ENCODE measurements at places on chromosomes 7 and 10.

GRCh38 chr10:98096731-98097130 is 37.7 kb upstream of the R3HCC1L start:
- no peak for DNase-seq

- no peak for DNase-seq
Observed at GRCh38 chr7:139893999-139894398, 64.9 kb downstream of the TBXAS1 start.

GRCh38 chr7:109449760-109450159 is 880.1 kb downstream of the DNAJB9 start:
- no peak for DNase-seq

GRCh38 chr10:8489232-8489631 is 434.7 kb downstream of the GATA3 start:
- DNase-seq, result no peak

DNA sequence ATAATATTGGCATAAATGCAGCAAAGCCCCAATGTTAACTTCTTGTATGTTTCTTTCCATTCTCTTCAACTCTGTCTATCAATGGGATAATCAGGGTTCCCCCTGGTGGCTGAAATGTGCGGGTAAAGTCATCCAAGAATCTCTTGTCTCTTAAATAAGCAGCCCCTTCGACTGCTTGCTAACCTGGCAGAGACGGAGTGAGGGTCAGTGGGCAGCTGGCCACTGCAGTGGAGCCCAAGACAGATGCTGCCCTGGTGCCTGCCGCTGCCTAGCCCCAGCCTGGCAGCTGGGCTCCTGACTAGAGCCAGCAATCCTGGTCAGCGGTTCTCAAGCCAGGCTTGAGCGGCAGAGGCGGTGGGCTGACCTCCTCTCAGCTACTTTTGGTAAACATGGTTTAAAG is 248.9 kb downstream of the COBL start:
- peak; percentile 50 for DNase-seq

GRCh38 chr7:32042900-32043299 is 27.3 kb downstream of the PDE1C start:
- DNase-seq, result no peak

- DNase-seq, result no peak
Observed at GRCh38 chr7:92425311-92425947, 21.9 kb upstream of the GATAD1 start.

- DNase-seq, result no peak
Observed at GRCh38 chr7:29557954-29558353, 5.7 kb upstream of the PRR15 start.
